HepG2 (cell line): ENCODE measurements at places on chromosomes 12 and 14. TPM values are rescaled to one million over a fixed set of nuclear protein-coding genes. Genes with fewer than 3 reads are reported as not detected.

DNA sequence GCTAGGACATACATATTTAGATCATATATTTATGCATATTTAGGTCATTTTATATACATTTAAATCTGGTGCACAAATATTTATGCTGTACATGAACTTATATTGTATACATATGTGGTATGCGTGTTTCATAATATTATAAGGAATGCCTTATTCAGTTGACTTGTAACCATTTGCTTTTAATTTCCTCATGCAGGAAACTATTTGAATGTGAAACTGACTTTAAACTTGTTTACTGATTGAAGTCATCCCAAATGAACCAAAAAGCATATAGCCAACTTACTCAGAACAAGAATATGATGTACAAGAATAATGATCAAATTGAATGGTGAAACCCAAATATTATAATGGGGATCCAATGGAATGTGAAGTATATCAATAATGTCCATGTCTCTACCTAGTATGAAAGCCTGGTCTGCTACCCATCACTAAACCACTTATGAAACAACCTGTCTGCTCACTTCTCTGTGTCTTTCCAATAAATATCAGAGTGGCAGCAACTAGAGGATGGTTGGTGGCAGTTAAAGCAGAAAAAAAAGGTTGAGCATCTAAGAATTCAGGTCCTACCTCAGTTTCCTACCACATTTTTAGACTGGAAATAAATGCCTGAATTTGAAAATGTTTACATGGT is 38.3 kb downstream of the RPS6KA5 start:
- DNase-seq: no peak

GRCh38 chr12:5429741-5430557 is 2.0 kb upstream of the NTF3 start:
- DNase-seq: no peak

- peak; percentile 28 for DNase-seq
Measured at GRCh38 chr12:90940872-90941499, 14.0 kb downstream of the CCER1 start.

DNA sequence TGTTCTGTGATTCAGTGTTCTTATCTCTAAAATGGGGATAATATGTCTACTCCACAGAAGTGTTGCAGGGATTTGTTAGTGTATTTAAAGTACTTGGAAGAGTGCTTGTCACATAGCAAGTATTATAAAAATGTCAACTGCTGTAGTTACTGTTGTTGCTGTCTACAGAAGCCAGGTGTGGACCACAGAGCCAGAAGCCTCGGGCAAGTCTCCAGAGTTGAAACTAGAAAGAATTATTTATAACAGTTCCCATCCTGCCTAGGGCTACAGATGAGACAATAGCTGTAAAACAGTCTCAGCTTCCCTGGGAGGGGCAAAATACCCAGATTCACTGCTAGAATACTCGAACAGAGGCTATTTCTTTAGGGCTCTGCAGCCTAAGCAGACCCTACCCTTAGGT is 55.4 kb upstream of the FUT8 start:
- no peak for DNase-seq

GRCh38 chr14:95062946-95063345 is 94.4 kb downstream of the DICER1 start:
- DNase-seq: no peak

- no peak for DNase-seq
Measured at GRCh38 chr12:128857133-128857763, 4.0 kb downstream of the GLT1D1 start.

- DNase-seq: no peak
Measured at GRCh38 chr14:64775081-64775777, 71.0 kb downstream of the PLEKHG3 start.

- no peak for DNase-seq
Measured at GRCh38 chr12:92365333-92365732, 219.7 kb upstream of the BTG1 start.

GRCh38 chr14:80930836-80931389 is 10.6 kb downstream of the CEP128 start:
- DNase-seq: no peak

DNA sequence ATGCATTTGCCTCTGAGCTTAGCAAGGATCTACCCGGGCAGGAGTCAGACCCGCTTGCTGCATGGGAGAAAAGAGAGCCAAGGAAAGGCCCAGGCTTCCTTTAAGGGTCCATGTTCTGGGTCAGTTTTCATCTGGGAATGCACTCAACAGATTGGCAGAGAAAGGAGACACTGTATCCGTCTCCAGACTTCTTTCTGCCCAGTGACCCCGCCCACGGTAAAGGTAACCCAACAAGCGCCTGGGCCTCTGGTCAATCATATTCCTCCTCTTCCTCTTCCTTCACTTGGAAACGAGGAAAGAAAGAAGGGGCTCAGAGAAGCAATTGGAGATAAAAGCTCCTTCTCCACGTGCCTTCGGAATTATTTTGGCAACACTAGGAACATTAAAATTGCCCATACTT is 27.1 kb upstream of the TCP11L2 start:
- no peak for DNase-seq

DNA sequence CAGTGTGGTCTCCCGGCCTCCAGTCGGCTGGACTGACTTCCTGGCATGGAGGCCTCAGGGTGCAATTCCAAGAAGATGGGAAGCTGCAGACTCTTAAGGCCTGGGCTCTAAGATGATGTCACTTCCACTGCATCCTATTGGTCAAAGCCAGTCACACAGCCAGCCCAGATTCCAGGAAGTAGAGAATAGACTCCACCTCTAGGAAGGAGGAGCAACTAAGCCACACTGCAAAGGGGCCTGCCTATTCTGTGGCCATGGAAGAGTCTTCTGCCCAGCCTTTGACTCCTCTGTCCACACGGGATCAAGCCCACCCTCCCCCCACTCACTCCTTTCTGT is 103.9 kb upstream of the RFLNA start:
- no peak for DNase-seq

DNA sequence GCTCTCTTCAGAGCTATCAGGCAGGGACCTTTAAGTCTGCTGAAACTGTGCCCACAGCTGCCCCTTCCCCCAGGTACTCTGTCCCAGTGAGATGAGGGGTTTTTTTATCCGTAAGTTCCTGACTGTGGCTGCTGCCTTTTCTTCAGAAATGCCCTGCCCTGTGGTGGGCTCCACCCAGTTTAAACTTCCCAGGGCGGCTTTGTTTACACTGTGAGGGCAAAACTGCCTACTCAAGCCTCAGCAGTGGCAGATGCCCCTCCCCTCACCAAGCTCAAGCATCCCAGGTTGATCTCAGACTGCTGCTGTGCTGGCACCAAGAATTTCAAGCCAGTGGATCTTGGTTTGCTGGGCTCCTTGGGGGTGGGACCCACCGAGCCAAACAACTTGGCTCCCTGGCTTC is 46.9 kb upstream of the SLC16A7 start:
- DNase-seq: no peak

DNA sequence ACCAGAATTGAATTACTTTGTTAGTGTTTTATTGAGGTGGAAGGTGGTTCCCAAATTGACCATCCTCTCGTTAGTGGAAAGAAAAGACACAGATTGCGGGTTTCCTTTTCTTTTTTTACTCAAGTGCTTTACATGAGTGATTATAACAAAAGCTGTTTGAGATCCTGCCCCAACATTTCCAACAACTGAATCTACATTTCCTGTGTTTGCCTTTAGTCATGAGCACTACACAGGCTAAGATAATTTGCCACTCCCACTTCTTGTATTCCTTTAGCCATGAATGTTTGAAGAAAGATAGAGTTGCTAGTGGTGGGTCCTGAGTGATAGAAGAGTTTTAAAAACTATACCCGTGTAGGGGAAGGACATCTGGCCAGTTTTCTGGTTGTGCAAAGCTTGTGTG is 16.0 kb downstream of the RERGL start:
- DNase-seq: no peak

- no peak for DNase-seq
Measured at GRCh38 chr14:72898448-72898847, 4.5 kb upstream of the DPF3 start.

OTOGL gene
- total RNA-seq: not detected in 2 replicates

KLRF1 gene
- not detected in 2 replicates for total RNA-seq

DIO2 gene
- total RNA-seq: not detected in 2 replicates

TMEM229B gene
- total RNA-seq: 0.93 and 1.1 TPM in 2 replicates
